ENCODE measurements at places on chromosomes 4 and X. TPM values are rescaled to one million over a fixed set of nuclear protein-coding genes. Genes with fewer than 3 reads are reported as not detected.
A peak's percentile ranks its signal among the peaks of the same experiment; 100 is the strongest.

NSD2 gene
- 68.4 TPM for total RNA-seq

ARAP2 gene
- total RNA-seq, result 3.0 TPM

CDX4 gene
- total RNA-seq, result not detected

DDIT4L gene
- 6.4 TPM for total RNA-seq

CXCL8 gene
- total RNA-seq, result 1.3 TPM

ZNF711 gene
- 1.0 TPM for total RNA-seq

EDA2R gene
- total RNA-seq, result 21.0 TPM

GAGE2A gene
- not detected for total RNA-seq

TKTL1 gene
- total RNA-seq, result not detected

PRR32 gene
- not detected for total RNA-seq

DNA sequence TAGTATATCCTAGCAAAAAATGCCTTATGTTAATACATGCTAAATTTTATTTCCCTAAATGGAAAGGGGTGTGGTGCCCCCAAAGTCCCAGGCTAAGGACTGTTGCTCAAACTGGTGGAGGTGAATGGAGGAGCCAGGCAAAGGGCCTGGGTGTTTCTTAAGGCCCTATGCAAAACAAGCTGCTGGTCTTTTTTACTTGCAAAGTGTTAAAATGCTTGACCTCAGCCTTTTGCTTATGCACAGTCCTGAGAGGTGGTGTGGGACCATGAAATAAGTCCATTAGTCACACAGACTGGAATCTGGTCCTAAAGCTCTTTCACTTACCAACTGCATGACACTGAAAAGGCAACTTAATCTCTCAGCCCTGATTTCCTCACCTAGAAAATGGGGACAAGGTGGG, 223.5 kb upstream of the MBNL3 start:
- no peaks in the 10 kb centered on the region for H3K4me1 ChIP-seq
- DNase-seq, result no peak
- H3K27me3 ChIP-seq, result no peaks in the 10 kb centered on the region
- H3K27ac ChIP-seq, result no peak overlapping the region
- no peak overlapping the region for H3K4me3 ChIP-seq

- no peak overlapping the region for H3K4me3 ChIP-seq
- no peak overlapping the region for H3K27ac ChIP-seq
- H3K36me3 ChIP-seq, result no peaks in the 10 kb centered on the region
- DNase-seq, result no peak
These were observed 44.0 kb upstream of the CT47C1 start for GRCh38 chrX:119028733-119029330.

- no peak for DNase-seq
- no peaks in the 10 kb centered on the region for H3K27me3 ChIP-seq
- no peaks in the 10 kb centered on the region for H3K36me3 ChIP-seq
- H3K4me1 ChIP-seq, result no peaks in the 10 kb centered on the region
These were observed 123.7 kb upstream of the PSAPL1 start for GRCh38 chr4:7558436-7558835.

- no peaks in the 10 kb centered on the region for H3K27me3 ChIP-seq
- no peak for DNase-seq
- H3K4me1 ChIP-seq, result no peaks in the 10 kb centered on the region
- H3K36me3 ChIP-seq, result no peaks in the 10 kb centered on the region
- H3K4me3 ChIP-seq, result no peak overlapping the region
These were observed 16.2 kb upstream of the TSPAN5 start for GRCh38 chr4:98674404-98675173.

- H3K27me3 ChIP-seq, result no peaks in the 10 kb centered on the region
- H3K4me1 ChIP-seq, result no peaks in the 10 kb centered on the region
- H3K36me3 ChIP-seq, result no peaks in the 10 kb centered on the region
- no peak overlapping the region for H3K27ac ChIP-seq
These were observed 25.3 kb upstream of the HERC6 start for GRCh38 chr4:88353324-88353723.

GRCh38 chr4:6500481-6501140, 28.2 kb upstream of the PPP2R2C start:
- H3K4me1 ChIP-seq, result no peaks in the 10 kb centered on the region
- no peak for DNase-seq
- H3K27ac ChIP-seq, result no peak overlapping the region
- H3K27me3 ChIP-seq, result no peaks in the 10 kb centered on the region

- H3K4me1 ChIP-seq, result no peaks in the 10 kb centered on the region
- no peaks in the 10 kb centered on the region for H3K27me3 ChIP-seq
These were observed 7.6 kb downstream of the CYBB start for GRCh38 chrX:37787423-37787869.

GRCh38 chrX:131831185-131831520, 191.9 kb upstream of the STK26 start:
- H3K36me3 ChIP-seq, result no peaks in the 10 kb centered on the region
- H3K4me1 ChIP-seq, result no peaks in the 10 kb centered on the region
- H3K27me3 ChIP-seq, result no peaks in the 10 kb centered on the region
- no peak overlapping the region for H3K27ac ChIP-seq

DNA sequence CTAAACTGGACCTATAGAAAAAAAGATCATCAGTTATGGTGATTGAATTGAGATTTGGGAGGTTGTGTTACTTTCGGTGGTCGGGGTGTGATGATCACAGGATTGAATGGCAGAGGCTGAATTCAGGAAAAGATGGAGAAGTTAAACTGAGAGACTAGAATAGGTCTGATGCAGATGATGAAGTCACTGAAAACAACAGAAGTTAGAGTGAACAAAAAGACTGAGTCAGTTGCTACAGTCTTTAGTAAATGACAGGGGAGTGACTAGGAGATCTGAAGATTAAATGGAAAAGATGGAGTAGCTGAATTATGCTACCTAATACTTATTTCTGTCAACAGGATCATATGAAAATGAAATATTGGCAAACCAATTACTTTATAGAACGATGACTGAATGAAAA, 163.2 kb downstream of the RPA4 start:
- H3K4me3 ChIP-seq, result no peak overlapping the region
- no peak overlapping the region for H3K27ac ChIP-seq
- H3K27me3 ChIP-seq, result no peaks in the 10 kb centered on the region

- peaks cover 4% of the 10 kb centered on the region for H3K36me3 ChIP-seq
- no peak for DNase-seq
- H3K4me3 ChIP-seq, result no peak overlapping the region
- H3K27me3 ChIP-seq, result no peaks in the 10 kb centered on the region
- peaks cover 23% of the 10 kb centered on the region for H3K4me1 ChIP-seq
These were observed 12.2 kb downstream of the SH3BP2 start for GRCh38 chr4:2804973-2805501.

GRCh38 chrX:84453351-84454246, 48.7 kb downstream of the HDX start:
- H3K4me3 ChIP-seq, result no peak overlapping the region
- no peaks in the 10 kb centered on the region for H3K4me1 ChIP-seq
- no peak overlapping the region for H3K27ac ChIP-seq
- H3K36me3 ChIP-seq, result no peaks in the 10 kb centered on the region

DNA sequence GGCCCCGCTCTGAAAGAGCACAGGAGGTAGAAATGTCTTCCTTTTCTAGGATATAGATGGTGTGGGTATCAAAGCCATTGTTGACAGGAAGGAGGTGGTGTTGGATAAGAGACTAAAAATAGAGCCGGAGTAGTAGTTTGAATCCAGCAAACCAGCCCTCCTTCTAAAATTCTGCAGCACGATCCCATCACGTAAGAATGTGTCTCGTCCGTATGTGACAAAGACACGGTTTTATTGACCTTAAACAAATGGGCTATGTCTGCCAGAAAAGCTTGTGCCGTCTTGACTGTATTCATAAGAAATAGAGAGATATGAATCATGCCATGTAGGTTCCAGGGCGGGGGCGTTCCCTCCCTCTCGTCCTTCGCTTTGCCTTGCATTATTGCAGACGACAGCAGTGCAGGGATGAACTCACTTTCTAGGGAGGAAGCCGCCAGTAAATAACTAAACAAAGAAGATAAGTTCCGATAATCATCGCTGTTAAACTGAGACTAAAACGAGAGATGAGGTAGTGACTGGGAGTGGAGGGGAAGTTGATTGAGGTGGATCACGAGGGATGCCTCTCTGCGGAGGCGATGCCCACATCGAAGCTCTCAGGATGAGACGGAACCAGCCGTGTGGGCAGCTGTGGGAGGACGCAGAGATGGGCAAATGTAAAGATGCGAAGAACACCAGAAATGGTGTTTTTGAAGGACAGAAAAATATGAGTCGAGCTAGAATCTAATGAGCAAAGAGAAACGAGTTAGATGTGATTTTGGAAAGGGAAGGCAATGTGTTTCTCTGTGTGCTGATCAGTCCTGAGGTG, 3.4 kb downstream of the TENM3 start:
- no peak overlapping the region for H3K27ac ChIP-seq
- H3K4me3 ChIP-seq, result no peak overlapping the region
- DNase-seq, result peak; percentile 57
- H3K36me3 ChIP-seq, result no peaks in the 10 kb centered on the region

DNA sequence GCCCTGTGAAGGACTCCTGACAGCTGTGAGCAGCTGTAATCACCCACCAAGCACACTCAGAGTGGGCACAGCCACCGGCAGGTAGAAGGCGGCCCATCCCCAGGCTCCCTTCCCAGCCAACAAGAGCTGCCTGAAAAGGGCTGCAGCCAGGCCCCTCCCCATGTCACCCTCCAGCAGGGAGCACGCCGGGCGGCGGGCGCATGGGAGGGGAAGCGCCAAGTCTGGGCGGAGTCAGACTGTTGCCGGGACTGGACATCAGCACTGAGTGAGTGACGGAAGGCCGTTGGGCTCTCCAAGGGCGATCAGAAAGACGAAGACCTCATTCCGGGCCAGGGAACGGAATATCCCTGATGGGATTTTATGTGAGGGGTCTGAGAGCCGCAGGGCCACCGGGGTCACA, 82.1 kb downstream of the PPP2R2C start:
- H3K4me3 ChIP-seq, result no peak overlapping the region
- H3K27me3 ChIP-seq, result no peaks in the 10 kb centered on the region
- no peaks in the 10 kb centered on the region for H3K4me1 ChIP-seq
- H3K36me3 ChIP-seq, result no peaks in the 10 kb centered on the region

All from fibroblast of lung (primary cell).